Daoy (cell line): ENCODE measurements at places on chromosomes 16 and 17. TPM values are rescaled to one million over a fixed set of nuclear protein-coding genes. Genes with fewer than 3 reads are reported as not detected.

PNMT gene
- total RNA-seq = 0.18 TPM in 1 of 2 replicates, not detected in the other

CCL1 gene
- not detected in 2 replicates for total RNA-seq

IGF2BP1 gene
- 15.2 and 16.7 TPM in 2 replicates for total RNA-seq

PERCC1 gene
- not detected in 2 replicates for total RNA-seq

RGS9 gene
- total RNA-seq = 0.24 and 1.1 TPM in 2 replicates

ZG16B gene
- total RNA-seq = 0.17 and 2.0 TPM in 2 replicates

RAP1GAP2 gene
- total RNA-seq = 5.5 and 7.7 TPM in 2 replicates

CRYBA1 gene
- total RNA-seq = not detected in 2 replicates

AARS1 gene
- 43.1 and 52.7 TPM in 2 replicates for total RNA-seq
